ENCODE measurements at places on chromosomes 4 and X. TPM values are rescaled to one million over a fixed set of nuclear protein-coding genes. Genes with fewer than 3 reads are reported as not detected.

DNA sequence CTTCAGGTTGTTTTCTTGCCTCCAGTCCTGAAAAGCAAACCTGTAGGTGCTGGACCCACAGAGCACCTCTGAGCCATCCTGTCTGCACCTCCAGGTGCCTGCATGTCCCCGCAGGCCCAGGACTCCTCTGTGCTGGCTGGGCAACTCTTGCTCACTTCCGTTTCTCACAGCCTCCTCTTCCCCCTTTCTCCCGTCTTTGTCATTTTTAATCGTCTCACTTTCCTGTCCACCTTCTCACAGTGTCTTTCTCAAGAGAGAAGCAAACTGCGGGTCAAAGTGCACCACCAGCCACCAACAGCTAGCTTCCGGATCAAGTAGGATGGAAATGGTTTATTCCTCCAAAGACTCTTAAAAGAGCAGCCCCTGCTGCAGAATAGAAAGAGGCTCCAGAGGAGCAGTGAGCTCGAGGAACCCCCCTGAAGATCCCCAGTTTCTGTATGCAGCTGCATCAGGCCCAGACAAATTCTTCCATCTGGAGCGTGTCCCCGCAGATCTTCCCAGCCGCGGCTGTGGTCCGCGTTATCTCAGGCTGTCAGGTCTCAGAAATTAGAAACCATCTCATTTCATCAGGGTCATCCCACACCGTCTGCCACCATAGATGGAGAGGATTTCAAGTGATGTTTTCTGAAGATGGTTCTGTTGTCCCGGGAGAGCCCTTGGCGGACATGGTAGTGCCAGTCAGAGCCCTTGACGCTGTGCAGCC, 87.7 kb downstream of the FHDC1 start:
- H3K4me1 ChIP-seq = peaks cover 5% of the 10 kb centered on the region
- H3K36me3 ChIP-seq = no peaks in the 10 kb centered on the region
- no peak overlapping the region for H3K27ac ChIP-seq
- DNase-seq = no peak
- H3K27me3 ChIP-seq = peaks cover 8% of the 10 kb centered on the region
- H3K4me3 ChIP-seq = no peak overlapping the region

DNA sequence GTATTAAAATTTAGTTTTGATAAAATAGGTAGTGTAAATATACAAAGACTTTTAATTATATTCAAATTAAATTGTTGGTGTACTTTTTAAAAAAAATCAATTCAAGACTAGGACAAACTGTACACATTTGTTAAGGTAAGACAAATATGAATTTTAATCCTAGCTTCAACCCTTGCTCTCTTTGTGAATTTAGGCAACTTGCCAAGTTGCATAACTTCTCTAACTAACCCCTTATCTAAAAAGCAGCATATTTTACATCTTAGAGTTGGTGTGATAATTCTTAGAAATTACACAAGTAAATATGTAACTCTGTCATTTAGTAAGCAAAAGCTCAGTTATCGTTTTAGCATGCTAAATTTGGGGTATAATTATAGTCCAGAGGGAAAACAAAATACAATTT, 78.1 kb upstream of the FSTL5 start:
- H3K27ac ChIP-seq = no peak overlapping the region
- H3K4me1 ChIP-seq = no peaks in the 10 kb centered on the region
- no peak overlapping the region for H3K4me3 ChIP-seq
- DNase-seq = no peak
- no peaks in the 10 kb centered on the region for H3K36me3 ChIP-seq

DNA sequence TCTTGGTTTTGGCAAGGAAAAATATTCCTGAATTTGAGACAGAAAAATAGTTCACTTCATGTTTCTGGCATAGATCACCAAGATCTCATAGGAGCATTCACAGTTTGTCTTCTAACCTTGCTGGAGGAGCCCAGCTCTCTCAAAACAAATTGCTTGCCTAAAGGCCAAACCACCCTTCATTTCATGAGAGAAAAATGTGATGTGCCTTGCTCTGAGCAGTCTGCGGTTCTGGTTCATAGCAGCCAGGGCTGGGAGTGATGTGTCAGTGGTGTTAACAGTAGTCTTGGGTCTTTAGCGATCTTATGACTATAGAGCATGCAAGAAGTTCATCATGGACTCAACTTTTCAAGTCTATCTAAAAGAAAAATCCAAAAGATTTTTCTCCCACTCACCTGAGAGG, 183.3 kb downstream of the DCLK2 start:
- no peak overlapping the region for H3K4me3 ChIP-seq
- H3K4me1 ChIP-seq = no peaks in the 10 kb centered on the region
- no peak for DNase-seq
- H3K36me3 ChIP-seq = peaks cover 7% of the 10 kb centered on the region

DNA sequence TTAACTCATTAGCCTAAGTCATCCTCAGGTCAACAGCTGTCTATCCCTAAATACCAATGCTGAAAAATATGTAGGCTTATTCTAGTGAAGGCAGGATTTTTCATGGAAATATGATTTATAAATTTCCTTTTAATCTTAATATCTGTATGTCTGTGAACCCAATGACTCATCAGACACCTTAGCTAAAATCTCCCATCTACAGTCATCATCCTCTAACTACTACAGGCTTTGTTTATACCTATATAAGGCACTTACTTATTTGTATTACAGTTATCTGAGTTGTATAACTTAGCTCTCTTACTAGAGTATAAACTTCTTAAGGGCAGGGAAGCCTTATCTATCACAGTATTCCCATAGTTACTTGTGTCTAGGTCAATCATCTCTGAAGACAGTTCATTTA, 24.2 kb downstream of the AMMECR1 start:
- no peaks in the 10 kb centered on the region for H3K27me3 ChIP-seq
- no peak overlapping the region for H3K4me3 ChIP-seq
- H3K36me3 ChIP-seq = peaks cover 6% of the 10 kb centered on the region

GRCh38 chr4:3689006-3689405, 77.2 kb upstream of the ADRA2C start:
- H3K4me3 ChIP-seq = no peak overlapping the region
- no peaks in the 10 kb centered on the region for H3K4me1 ChIP-seq
- peaks cover 7% of the 10 kb centered on the region for H3K27me3 ChIP-seq
- no peak for DNase-seq

DNA sequence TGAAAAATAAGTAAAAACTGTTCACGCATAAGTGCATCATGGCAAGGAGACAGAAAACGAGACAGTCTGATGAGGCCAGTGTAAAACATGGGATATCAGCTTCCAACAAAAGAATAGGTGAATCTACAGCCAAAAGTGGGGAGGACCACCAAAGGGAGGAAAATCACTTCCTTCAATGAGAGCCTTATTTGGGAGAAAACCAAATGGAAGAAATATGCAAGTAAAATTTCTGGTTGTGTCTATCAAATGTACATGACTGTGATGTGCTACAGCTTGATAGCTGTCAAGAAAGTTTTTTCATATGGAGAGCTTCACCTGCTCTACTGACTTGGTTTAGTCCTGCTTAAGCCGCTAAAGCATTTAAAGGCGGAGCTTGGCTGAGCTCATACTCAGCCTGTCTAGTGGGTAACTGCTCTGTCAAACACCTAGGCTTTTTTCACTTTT, 66.2 kb downstream of the MAGEA1 start:
- no peak overlapping the region for H3K27ac ChIP-seq
- H3K27me3 ChIP-seq = peaks cover 15% of the 10 kb centered on the region
- no peak for DNase-seq
- H3K36me3 ChIP-seq = no peaks in the 10 kb centered on the region

DNA sequence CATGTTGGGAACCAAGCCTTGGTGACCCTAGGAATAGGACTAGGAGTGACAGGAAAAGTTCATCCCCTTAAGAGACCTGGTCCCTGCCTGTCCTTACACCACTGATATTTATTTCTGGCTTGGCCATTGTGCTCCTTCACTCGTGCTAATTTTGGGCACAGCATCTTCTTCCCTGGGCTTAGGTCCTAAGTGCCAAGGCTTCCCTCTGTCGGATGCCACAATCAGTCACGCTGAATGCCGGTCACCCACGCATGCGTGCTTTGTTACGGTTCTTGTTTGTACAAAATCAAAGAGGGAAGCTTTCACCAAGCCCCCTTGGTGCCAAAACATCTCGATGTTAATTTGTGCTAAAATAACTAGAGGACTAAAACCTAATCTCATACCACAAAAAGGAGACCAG, 17.4 kb upstream of the MAP3K15 start:
- H3K4me3 ChIP-seq = no peak overlapping the region
- no peaks in the 10 kb centered on the region for H3K27me3 ChIP-seq
- H3K4me1 ChIP-seq = no peaks in the 10 kb centered on the region
- no peak overlapping the region for H3K27ac ChIP-seq
- no peaks in the 10 kb centered on the region for H3K36me3 ChIP-seq

GRCh38 chrX:40705658-40706312, 29.6 kb downstream of the MED14 start:
- H3K4me3 ChIP-seq = no peak overlapping the region
- DNase-seq = no peak
- peaks cover 5% of the 10 kb centered on the region for H3K4me1 ChIP-seq
- no peak overlapping the region for H3K27ac ChIP-seq
- peaks cover 18% of the 10 kb centered on the region for H3K36me3 ChIP-seq
- no peaks in the 10 kb centered on the region for H3K27me3 ChIP-seq

DNA sequence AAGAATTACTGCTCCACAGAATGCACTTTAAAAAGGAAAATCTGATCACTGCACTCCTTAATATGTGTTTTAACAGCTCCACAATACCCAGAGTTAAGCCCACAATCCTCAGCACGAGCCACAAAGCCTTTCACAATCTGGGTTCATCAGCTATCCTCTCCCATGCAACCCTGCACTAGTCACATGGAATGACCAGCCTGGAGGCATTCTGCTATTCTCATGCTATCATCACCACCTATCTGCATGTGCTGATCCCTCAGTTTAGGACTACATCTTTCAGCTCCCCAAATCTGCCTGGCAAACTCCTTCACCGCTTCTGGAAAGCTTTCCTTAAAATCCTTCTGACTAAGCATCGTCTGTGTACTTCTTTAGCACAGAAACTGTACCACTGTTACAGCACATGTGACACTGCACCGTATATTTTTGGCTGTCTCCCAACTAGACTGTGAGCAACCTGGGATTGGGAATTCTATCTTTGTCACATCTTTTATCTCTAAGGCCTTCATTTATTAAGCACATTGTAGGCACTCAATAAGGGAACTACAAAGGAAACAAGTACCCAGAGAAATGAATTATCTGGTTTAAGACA, 18.3 kb upstream of the EIF1AX start:
- DNase-seq = no peak
- H3K4me1 ChIP-seq = no peaks in the 10 kb centered on the region
- peaks cover 20% of the 10 kb centered on the region for H3K36me3 ChIP-seq
- H3K4me3 ChIP-seq = no peak overlapping the region
- H3K27ac ChIP-seq = no peak overlapping the region
- H3K27me3 ChIP-seq = no peaks in the 10 kb centered on the region

The SOWAHB gene
- not detected for total RNA-seq

The REPS2 gene
- 0.31 TPM for total RNA-seq

The ARAP2 gene
- 63.7 TPM for total RNA-seq

Measured in activated naive CD8-positive, alpha-beta T cell treated with anti-CD3 and anti-CD28 coated beads, Interleukin-2, amount 10 ng/mL, durations not matched to agents 7 days and 5 days (primary cell).